ENCODE measurements at places on chromosomes 12 and 14.
A peak's percentile ranks its signal among the peaks of the same experiment; 100 is the strongest.

- DNase-seq = no peak
These were observed 69.4 kb downstream of the ARMH4 start for GRCh38 chr14:58082491-58083098.

- DNase-seq = no peak
These were observed 445.8 kb upstream of the TBX3 start for GRCh38 chr12:115129727-115130126.

DNA sequence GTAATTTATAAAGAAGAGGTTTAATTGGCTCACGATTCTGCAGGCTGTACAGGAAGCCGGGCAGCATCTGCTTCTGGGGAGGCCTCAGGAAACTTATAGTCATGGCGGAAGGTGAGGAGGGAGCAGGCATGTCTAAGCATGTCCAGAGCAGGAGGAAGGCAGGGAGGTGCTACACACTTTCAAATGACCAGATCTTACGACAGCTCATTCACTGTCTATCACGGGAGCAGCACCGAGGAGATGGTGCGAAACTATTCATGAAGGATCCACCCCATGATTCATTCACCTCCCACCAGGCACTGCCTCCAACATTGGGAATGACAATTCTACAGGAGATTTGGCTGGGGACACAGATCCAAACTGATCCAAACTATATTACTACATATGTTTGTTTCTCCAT lies 10.0 kb downstream of the SFSWAP start:
- no peak for DNase-seq

GRCh38 chr14:50357124-50357523 lies 39.6 kb downstream of the CDKL1 start:
- no peak for DNase-seq

DNA sequence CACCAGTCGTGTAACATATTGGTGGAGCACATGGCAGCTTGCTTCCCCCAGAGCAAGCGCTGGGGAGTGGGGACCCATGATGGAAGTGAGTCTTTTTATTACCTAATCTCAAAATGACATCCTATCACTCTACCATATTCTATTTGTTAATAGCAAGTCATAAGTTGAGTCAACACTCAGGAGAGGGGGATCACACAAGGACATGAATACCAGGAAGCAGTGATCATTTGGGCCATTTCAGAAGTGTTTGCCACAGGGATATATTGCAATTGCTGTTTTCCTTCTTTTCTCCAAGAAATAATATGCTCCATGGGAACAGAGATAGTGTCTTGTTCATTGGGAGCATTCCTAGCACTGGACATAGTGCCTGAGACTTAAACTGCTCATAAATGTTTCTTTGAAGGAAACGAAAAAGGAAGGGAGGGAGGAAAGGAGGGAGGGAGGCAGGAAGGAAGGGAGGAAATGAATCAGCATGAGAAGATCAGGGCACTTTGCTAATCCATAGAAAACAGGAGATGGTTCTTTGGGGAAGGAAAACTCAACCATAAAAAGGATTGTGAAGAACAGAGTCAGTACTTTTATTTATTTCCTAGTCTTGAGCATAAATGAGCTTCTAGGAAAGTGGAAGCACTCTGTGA lies 39.2 kb upstream of the EEA1 start:
- DNase-seq = no peak

DNA sequence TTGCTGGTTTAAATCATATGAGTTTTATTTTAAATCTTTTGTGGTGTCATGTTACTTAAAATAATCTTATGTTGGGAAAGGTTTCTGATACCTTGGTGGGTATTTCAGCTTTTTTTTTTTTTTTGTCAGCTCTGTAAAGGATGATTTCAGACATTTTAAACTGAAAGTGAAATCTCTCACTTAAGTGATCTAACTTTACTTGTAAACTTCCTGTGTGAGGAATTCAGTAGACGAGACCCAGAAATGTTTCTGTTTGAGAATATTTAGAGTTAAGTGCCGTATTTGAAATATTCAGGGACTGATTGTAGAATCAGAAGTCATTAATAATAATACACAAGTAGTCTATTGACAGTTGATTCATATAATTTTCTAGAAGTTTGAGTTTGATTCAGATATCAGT lies 37.8 kb downstream of the PROX2 start:
- no peak for DNase-seq

DNA sequence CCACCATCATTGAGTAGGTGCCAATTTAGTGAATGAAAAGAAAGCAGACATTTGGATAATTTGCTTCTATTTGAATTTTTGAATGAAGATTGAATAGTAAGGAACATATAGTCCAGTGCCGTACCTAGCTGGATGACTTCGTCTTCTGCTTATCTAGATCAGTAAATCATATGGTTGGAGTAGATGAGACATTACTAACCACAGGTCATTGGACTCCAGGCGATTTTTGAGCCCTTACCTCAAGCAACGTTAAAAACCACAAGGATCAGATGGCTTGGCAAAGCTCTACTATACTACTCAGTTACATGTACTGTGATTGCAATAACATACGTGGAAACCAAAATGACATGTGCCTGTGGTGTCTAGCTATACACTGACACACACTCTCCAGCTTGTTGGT lies 1.7 kb upstream of the SPATS2 start:
- DNase-seq = no peak

DNA sequence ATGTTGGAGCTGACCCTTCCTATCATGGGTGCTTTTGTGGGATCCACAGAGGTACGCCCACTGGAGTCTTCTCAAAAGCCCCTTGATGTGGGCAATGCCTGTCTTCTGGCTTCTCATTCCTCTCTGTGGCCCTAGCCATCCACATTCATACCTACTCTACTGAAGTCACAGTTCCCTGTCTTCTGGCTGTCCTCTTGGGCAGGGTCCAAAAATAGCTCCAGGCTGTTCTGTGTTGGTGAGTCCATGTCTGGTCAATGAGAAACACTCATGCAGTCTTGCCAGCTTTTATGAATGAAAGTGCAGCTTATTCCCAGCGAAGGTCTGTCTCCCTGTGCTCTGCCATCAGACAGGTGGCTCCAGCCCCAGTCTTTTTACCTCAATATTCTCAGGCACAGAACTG lies 135.9 kb upstream of the MDM1 start:
- DNase-seq = no peak

DNA sequence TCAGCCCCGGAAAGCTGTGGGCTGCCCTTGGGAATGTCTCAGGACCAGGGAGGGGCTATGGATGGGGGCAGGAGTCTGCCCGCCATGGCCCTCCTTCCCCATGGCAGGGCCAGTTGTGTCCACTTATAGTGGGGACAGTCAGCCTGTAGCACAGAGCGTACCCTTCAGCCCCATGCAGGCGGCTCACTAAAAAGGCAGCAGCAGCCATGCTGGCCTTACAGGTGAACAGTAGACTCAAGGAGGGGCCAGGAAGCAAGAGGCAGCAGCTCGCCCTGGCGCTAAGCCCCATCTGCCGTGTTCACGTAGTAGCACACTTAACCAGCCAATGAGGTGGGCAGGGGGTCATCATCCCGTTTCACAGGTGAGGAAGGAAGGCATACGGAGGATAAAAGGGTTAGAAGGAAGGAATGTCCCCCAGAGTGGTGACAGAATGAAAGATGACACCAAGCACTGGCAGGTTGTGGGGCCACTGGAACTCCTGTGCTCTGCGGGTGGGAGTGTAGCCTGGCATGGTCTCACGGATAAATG lies 52.7 kb downstream of the FAM222A start:
- no peak for DNase-seq

GRCh38 chr12:80415466-80415865 lies 28.6 kb upstream of the PTPRQ start:
- DNase-seq = no peak

DNA sequence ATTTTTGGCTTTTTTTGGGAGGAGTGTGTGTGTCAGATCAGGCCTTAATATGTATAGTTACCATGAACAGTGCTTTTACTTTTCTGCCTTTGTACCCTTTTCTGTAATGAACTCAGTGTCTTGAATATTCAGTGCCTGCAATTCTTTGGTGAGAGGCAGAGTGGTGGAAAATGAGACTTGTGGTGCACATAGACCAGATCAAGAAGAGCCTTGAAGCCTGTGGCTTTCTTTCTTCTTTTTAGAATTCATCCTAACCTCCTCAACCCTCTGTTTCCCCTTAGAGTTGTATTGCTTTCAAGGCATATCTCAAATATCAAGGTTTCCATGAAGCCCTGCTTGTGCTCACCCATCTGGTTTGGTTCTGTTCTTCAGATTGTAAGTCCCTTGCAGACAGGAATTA lies 2.6 kb downstream of the YLPM1 start:
- no peak for DNase-seq

DNA sequence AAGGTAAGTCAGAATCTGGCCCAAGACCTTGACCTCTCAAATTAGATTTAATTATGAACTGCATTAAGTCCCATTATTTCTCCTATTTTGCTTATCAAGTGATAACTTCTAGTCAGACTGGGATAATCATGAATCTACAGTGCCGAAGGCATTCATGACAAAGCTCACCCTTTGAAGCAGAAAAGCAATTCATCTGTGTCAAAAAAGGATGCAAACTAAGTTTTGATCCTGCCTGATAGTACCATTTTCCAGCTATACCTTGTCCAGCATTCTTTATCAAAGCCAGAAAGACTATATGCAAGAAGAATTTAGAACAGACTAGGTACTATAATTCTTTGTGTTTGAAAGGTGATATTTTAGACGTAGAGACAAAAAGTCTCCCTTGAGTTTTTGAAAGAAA lies 268.1 kb downstream of the FBXL14 start:
- DNase-seq = no peak

- no peak for DNase-seq
These were observed 1.9 kb upstream of the ITGB7 start for GRCh38 chr12:53208877-53209463.

DNA sequence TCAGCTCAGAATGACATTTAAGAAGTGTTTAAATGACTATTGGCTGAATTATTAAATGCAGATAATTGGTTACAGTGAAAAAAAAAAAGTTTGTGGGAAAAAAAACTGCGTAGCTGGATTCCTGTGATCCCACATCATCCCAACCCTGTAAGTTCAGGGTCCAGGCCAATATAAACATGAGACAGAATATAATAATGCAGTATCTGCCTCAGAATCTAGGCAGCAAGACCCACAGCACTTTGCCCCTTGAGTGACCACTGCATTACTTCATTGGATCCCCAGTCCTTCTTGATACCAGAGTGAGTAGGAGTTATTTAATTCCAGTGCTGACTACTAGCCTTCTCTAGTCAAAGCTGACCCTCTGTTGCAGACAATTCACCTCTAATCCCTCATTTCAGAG lies 272.6 kb downstream of the CCER1 start:
- no peak for DNase-seq

- no peak for DNase-seq
These were observed 4.5 kb upstream of the HCAR3 start for GRCh38 chr12:122721057-122721545.

DNA sequence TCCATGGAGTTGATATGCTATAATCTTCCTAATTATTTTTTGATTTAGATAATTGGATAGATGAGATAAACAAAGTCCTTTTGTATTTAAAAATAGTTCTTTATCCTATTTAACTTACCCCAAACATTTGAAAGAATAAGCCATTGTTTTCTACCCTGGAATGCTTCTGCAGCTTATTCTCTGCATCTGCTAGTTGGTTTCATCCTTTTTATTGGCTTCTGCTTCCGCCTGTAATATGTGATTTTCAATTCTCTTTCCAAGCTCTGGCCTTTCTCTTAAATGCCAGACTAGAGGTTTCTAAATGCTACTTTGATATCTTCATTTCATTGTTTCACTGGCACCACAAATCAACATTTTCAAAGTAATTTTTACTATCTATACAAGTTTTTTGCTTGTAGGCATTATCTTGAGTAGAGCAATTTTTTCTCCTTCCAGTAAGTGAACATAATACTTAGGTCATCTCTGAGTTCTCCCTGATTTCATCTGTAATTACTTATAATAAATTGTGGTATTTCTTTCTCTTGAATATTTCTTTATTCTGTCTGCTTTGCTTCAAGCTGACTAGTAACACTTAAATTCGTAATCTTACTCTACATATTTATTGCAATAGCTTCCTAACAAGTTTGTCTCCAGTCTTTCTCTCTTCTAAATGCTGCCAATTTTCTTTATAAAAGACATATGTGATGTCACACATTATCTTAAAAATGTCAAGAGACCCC lies 958.4 kb downstream of the SLC6A15 start:
- DNase-seq = no peak

GRCh38 chr12:54974279-54974678 lies 10.3 kb downstream of the TESPA1 start:
- no peak for DNase-seq

DNA sequence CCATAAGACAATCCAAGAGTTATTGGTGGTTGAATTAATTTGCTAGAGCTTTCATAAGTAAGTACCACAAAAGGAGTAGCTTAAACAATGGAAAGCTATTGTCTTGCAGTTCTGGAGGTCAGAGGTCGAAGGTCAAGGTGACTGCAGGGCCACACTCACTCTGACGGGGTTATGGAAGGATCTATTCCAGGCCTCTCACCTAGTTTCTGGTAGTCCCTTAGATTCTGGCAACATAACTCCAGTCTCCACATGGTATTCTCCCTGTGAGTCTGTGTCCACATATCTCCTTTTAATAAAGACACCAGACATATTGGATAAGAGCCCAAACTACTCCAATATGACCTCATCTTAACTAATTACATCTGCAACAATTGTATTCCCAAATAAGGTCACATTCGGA lies 273.4 kb downstream of the FOXN3 start:
- no peak for DNase-seq

DNA sequence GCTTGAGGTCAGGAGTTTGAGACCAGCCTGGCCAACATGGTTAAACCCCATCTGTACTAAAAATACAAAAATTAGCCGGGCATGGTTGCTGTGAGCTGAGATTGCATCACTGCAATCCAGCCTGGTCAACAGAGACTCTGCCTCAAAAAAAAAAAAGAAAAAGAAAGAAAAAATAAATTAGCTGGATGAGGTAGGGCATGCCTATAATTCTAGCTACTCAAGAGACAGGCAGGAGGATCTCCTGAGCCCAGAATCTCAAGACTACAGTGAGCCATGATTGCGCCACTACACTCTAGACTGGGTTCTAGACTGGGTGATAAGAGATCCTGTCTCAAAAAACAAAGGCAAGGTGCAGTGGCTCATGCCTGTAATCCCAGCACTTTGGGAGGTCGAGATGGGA lies 16.9 kb downstream of the PPP4R3A start:
- no peak for DNase-seq

DNA sequence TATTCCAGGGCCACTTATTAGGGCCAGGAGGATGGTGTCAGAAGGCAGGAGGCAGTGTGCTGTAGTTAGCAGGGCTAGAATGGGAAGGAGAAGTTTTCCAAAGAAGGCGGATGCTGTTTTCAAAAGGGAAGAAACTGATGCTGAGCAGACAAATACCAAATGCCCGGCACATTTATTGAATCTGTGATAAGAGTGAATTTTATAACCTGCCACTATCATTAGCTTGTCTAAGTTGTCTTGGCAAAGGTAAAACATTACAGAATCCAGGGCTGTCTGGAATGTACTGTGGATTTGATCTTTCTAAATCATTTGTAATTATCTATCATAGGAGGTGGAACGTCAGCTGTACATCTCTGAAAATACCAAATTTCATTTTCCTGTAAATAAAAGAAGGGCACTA lies 40.8 kb downstream of the NDUFA12 start:
- DNase-seq = no peak

GRCh38 chr12:503111-503761 lies 43.5 kb downstream of the B4GALNT3 start:
- peak; percentile 33 for DNase-seq
